ENCODE measurements at places on chromosomes 5 and 9.

- DNase-seq = peak; percentile 87
These were observed 12.1 kb downstream of the NOTCH1 start for GRCh38 chr9:136533775-136534157.

GRCh38 chr5:80184235-80185023 lies 71.4 kb downstream of the SERINC5 start:
- DNase-seq = no peak

DNA sequence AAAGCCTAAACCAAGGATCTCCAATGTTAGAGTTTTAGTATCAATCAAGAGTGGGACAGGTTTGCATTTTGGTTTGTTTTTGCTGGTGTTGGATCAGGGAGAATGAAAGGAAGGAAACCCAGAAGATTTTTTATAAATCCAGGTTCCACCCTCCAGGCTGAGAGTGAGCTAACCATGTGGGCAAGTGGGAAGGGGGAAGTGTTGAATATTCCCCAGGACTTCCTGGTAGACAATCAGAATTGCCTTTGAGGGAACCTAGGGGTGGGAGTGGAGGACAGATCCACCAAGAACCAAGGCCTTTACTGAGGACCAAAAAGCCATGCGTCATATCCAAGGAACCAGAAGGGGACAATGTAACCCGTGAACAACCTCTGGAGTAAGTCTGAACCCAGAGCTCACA lies 33.5 kb upstream of the PIK3R1 start:
- DNase-seq = no peak

DNA sequence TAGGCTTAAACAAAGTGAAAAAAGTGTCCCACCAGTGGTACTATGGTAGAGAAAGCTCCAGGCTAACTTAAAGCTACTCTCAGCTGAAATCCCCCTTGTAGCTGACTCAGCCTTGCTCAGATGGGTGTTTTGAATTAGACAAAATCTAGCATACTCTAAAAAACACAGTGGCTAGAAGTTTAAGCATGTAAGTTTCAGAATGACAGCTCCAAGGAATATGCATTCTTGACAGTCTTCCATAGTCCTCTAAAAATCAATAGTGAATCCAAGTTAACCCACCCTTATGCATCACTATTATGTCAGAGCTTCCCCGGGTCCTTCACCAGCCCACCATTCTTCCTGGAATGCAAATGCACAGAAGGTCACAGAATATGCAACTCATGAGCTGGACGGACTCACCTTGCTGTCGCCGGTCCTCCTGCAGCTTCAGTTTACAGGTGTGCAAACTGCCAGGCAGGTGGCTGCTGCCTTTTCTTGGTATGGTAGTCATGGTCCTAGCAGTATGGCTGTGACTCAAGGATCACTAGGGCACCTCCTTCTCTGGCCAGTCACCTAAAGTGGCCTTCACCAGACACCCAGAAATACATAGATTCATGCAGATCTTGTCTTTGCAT lies 668 bp downstream of the RANBP3L start:
- DNase-seq = no peak

- DNase-seq = peak; percentile 13
These were observed 13.9 kb downstream of the QSOX2 start for GRCh38 chr9:136231478-136232297.

GRCh38 chr9:104143550-104143910 lies 49.4 kb downstream of the SMC2 start:
- DNase-seq = no peak

GRCh38 chr5:32326216-32326772 lies 13.6 kb upstream of the MTMR12 start:
- no peak for DNase-seq

DNA sequence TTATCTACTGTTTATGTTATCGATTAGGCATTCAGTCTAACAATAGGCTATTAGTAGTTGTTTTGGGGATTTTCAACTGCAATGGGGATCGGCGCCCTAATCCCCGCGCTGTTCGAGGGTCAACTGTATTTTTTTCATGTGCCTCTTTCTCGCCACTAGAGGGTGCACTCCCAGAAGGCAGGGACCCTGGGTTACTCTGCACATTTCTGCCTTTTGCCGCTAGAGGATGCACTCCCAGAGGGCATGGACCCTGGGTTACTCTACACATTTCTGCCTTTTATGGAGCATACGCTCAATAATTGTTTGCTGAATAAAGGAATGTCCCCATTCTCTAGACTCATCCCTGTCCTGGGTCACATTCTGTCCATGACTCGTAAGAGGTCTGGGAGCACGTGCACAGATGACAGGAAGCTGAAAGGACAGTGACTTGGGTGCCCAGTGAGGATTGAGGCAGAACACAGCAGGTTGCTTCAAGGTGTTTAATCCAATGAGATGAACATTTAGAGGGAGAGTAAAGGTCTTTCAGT lies 27.9 kb upstream of the RECK start:
- DNase-seq = peak; percentile 68

- DNase-seq = no peak
These were observed 484.5 kb downstream of the DMAC1 start for GRCh38 chr9:7315116-7315515.

GRCh38 chr5:27266184-27266583 lies 227.8 kb upstream of the CDH9 start:
- DNase-seq = no peak
